Effector CD4-positive, alpha-beta T cell (primary cell): ENCODE measurements at places on chromosomes 13 and 19.

- DNase-seq: no peak
Observed at GRCh38 chr13:97275776-97276501, 53.8 kb downstream of the MBNL2 start.

GRCh38 chr13:20546556-20546955, 20.4 kb upstream of the IFT88 start:
- no peak for DNase-seq

DNA sequence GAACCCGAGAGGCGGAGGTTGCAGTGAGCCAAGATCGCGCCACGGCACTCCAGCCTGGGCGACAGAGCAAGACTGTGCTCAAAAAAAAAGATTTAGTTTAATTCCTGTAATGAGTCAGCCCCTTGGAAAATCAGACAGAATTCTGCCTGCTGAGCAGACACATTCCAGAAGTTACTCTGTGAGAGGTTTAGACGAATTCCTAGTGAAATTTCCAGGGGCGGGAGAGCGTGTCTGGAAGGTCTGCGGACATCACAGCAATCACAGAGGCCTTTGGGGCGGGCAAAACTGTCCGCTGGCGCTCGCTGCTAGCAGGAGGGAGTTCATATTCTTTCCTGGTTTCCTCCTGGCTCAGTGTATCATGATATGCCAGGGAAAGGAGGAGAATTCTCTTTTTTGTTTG, 17.5 kb downstream of the MISP start:
- no peak for DNase-seq

DNA sequence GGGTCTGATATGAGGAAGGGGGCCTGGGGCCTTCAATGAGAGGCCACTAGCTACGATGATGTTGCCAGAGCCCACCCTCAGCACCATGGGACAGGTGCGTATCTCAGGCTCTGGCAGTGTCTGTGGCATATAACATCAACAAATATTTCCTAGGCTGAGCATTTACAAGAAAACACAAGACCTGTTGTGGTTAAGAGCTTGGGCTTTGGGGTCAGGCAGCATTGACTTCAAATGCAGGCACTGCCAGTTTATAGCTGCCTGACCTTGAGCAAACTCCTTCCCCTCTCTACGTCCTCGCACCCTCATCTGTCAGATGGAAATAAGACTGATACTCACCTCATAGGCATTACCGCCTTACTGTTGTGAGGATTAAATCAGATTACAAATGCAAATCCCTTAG, 156.0 kb downstream of the KATNAL1 start:
- no peak for DNase-seq

- no peak for DNase-seq
Observed at GRCh38 chr19:17861542-17862402, 2.1 kb downstream of the RPL18A start.

DNA sequence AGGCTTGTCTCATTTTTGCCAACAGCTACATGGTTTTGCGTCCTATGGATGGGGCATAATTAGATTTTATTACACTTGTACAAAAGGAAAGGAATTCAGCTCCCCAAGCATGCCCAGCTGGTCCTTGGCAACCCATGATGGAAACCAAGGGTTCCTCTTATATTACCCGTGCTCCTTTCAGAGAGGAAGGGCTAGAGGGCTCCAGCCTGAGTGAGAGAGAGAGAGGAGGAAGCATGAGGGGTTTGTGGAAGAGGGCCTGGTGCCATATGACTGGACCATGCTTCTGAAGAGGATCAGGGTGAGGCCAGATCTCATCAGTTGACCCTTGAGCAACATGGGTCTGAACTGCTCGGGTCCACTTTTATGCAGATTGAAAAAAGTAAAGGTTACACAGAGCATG, 3.5 kb upstream of the RPS9 start:
- DNase-seq: no peak

DNA sequence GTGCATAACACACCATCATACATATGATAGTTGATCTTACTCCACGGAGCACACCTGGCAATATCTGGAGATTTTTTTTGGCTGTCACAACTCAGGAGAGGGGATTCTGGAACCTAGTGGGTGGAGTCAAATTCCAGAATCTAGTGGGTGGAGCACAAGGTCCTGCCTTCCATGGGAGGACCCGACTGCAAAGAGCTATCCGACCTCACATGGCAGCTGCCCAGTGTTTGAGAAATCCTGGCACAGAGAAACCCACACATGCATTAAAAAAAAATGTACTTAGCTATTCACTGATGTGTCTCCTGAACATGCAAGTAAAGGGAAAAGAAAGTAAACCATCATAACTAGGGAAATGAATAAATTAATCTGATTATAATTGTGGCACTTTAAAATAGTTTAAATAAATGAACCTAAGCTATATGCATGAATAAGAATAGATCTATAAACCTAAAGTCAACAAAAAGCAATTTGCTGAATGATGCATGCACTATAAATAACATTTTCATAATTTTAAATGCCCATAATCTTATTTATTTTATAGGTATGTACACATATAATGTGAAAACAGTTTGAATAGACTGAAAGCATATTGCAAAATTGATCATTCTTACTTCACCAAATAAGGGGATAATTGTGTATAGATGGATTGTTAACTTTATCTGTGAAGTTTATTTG, 300.3 kb downstream of the MYO16 start:
- no peak for DNase-seq
